Progenitor cell of endocrine pancreas (in vitro differentiated cells): ENCODE measurements at places on chromosomes 2 and 18. TPM values are rescaled to one million over a fixed set of nuclear protein-coding genes. Genes with fewer than 3 reads are reported as not detected.

Gene DSG4
- not detected in 2 replicates for total RNA-seq

Gene SEPTIN2
- total RNA-seq: 445 and 460 TPM in 2 replicates

Gene CD8B2
- not detected in 2 replicates for total RNA-seq

DNA sequence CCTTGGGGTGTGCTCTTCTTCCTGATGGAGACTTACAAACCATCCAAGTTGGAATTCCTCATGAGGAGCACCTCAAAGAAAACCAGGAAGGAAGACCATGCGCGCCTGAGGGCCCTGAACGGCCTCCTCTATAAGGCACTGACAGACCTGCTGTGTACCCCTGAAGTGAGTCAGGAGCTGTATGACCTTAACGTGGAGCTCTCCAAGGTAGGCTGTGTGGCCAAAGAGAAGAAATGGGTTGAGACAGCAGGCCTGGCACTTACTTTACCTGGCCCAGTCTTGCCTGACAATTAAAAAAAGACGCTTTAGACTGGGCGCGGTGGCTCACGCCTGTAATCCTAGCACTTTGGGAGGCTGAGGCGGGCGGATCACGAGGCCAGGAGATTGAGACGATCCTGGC is 3.1 kb downstream of the RBFA start:
- DNase-seq: no peak

Gene RAMP1
- 90.1 and 105 TPM in 2 replicates for total RNA-seq

Gene GPR45
- total RNA-seq: not detected in 2 replicates

Gene PPP1R1C
- total RNA-seq: 5.6 and 6.4 TPM in 2 replicates

DNA sequence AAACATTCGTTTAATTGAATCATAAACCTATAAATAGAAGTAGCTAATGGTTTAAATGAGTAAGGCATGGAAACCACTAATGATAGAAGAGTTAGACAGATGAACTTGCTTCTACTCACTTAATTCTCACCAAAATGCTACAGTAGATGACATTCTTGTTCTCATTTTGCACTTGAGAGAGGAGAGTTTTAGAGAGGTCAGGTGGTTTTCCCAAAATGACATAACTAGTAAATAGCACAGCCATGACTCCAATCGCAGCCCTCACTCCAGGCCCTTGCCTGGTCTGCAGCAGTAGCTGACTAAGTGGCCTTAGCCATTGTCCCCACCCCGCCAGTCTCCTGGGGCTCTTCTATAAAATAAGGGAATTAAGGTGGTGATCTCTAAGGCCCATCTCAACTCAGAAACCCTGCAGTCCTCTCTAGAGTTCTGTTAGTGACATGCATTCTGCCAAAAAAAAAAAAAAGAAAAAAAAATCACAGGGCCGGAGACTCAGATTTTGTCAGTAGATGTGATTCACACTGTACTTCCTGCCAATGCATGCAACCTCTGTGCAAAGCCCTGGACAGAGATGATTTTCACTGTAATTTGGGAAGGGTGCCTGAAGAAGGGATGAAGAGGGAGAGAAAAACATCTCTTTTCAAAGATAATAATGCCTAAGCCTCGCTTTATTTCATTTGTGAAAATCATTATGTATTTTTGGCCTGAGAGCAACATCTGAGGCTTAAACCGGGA is 221.8 kb downstream of the ANAPC1 start:
- no peak for DNase-seq

DNA sequence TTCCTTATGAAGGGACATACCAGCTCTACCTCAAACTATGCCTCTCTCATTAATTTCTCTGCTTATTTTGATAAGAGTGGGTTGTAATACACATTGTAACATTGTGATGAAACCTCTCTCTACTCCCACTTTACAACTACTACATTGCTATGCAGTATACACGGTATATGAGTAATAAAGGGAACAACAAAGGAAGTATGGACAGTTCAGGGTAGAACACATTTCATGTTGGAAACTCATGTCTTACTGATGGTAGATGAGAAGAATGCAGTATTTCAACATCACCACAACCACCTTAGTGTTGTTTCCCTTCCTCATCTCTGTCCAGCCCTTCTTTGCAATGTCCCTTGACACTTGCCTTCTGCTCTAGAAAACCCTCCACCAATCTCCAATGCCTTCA is 515.9 kb upstream of the CELF4 start:
- no peak for DNase-seq

- no peak for DNase-seq
Observed at GRCh38 chr18:63570721-63571120, 16.4 kb upstream of the SERPINB13 start.

GRCh38 chr2:43569921-43570320 is 25.9 kb downstream of the THADA start:
- no peak for DNase-seq

GRCh38 chr2:228269351-228269750 is 87.9 kb upstream of the SPHKAP start:
- no peak for DNase-seq

DNA sequence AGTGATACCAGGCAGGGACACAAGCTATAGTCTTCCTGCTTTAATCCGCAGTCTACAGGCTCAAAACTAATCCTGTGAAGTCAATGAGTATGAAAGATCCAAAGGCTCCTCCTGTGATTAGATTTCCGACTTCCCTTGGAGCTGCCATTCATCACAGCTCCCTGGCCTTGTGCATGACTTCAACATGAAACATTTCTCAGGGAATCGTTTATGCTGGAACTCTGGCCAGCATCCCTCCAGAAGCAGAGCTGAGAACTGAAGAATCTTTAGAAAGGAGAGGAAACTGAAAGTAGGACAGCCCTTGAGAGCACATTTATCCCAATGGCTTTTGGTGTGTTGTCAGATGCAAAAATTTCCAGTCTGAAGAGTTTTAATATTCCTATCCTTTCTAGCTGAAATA is 84.3 kb upstream of the SESTD1 start:
- DNase-seq: no peak

GRCh38 chr18:245282-245847 is 22.5 kb downstream of the THOC1 start:
- no peak for DNase-seq

Gene ASAP2
- total RNA-seq: 65.4 and 69.3 TPM in 2 replicates

- DNase-seq: no peak
Observed at GRCh38 chr2:64876137-64876647, 113.0 kb upstream of the SLC1A4 start.

DNA sequence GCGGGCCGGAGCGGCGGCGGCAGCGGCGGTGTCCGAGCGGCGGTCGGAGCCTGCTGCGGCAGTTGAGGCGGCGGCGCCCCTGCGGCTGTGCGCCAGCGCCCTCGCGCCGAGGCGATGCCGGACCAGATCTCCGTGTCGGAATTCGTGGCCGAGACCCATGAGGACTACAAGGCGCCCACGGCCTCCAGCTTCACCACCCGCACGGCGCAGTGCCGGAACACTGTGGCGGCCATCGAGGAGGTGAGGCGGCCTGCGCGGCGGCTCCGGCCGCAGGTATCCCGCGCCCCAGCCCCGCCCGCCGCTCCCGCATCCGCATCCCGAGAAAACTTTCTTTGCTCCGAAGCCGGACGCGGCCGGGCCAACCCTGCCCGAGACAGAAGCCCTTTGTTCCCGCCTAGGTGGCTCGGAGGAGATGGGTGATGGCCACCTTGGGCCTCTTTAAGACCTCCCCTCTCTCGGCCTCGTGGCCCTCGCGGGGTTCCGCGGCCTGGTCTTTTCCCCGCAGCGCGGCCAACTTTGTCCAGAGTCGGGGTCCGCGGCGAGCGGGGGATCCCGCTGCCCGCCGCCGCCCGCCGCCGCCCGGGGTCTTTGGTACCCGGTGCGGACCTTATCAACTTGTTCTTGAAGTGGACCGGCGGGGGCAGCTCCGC is 504 bp downstream of the ASAP2 start:
- no peak for DNase-seq

DNA sequence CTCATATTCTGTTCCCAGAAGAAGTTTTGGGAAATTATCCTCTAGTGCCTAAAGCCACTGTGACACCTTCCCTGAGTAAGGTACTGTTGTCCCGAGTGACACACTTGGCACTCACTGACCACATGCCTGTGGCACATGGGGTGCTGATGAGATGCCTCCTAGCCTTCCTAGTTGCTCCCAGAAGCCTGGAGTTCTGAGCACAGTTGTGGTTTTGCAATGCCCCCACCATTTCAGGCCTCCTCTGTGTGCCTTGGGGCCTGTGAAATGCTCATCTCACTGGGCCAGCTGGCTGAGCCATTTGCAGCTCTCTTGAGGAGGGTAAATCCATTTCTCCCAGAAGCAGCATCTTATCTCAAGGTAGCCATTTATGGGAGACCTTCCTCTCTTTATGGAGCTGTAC is 91.8 kb downstream of the DGKD start:
- no peak for DNase-seq

GRCh38 chr2:85534099-85534498 is 4.9 kb upstream of the MAT2A start:
- DNase-seq: no peak

- DNase-seq: no peak
Observed at GRCh38 chr2:105402809-105403208, 4.0 kb upstream of the FHL2 start.

Gene CLEC4F
- not detected in 2 replicates for total RNA-seq

Gene SPP2
- not detected in 2 replicates for total RNA-seq

GRCh38 chr2:188534875-188535274 is 243.2 kb downstream of the GULP1 start:
- no peak for DNase-seq

DNA sequence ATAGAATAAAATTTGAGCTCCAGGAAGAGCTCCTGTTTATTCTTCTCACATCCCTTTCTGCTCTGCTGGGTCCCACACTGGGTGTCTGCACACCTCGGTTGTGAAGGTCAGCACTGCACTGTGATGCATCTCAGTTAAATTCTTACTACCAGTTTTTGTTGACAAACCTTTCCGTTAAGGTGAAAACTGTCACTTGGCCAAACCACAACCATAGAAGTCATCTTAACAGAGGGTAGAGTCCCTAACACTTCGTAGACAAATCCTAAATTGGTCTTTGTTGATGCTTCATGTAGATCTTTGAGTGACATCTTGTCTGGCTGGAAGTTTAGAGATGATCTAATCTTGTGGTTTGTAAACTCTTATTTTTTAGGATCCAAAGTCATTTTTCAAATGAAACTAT is 167.4 kb upstream of the MAP3K20 start:
- no peak for DNase-seq

- no peak for DNase-seq
Observed at GRCh38 chr2:40851661-40852060, 399.8 kb upstream of the SLC8A1 start.

- DNase-seq: no peak
Observed at GRCh38 chr2:85235281-85235680, 92.5 kb downstream of the TGOLN2 start.
